Globus pallidus (tissue), 1 donor: ENCODE measurements at places on chromosomes 12 and 14.

DNA sequence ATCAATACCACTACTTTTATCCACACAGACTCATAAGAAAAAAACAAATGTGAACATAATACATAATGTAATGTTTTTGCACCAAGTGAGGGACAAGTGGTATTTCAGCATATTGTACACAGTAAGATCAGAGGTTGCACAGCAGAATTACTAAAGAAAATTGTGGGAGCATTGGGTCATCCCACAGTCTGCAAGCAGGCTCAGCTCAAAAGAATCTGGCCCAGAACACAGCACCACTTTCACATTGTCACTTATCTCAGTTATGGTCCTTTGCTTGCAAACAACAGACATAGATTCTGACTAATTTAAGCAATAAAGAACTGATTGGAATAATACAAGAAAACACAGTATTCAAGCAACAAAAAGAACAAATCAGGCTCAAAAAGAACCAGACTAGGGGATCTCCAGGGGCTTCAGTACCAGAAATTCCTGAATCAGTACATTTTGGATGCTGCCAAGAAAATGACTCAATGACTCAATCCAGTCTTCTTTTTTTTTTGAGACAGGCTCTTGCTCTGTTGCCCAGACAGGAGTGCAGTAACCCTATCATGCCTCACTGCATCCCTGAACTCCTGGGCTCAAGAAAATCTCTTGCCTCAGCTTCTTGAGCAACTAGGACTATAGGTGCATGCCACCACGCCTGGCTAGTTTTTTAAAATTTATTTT is 42.9 kb upstream of the EEA1 start:
- no peak for DNase-seq

- no peak for DNase-seq
Observed at GRCh38 chr14:75448209-75448608, 20.4 kb downstream of the JDP2 start.

DNA sequence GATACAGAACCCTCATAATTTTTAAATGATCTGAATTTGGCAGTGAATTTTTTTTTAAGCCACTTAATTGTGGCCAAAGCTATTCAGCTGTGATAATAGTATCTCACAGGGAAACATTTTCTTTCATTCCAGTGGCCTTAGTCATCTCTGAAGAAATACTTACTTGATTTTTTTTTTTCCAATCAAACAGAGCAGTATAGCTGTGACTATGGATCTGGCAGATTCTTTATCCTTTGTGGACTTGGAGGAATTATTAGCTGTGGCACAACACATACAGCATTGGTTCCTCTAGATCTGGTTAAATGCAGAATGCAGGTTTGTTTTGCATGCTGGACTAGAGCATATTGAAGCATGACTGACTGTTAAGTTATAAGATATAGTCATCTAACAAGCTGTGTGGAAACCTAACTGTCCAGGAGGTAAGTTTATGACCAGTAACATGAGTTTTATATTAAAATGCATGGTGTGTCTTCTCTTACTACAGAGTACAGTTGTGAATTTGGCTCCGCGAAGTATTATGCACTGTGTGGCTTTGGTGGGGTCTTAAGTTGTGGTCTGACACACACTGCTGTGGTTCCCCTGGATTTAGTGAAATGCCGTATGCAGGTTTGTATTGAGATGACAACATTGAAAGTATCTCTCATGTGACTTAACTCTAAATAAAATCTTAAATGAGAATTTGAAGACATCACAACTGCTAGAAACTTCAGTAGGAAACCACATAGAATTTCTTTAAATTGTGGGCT is 1.9 kb downstream of the SLC25A3 start:
- DNase-seq = no peak

DNA sequence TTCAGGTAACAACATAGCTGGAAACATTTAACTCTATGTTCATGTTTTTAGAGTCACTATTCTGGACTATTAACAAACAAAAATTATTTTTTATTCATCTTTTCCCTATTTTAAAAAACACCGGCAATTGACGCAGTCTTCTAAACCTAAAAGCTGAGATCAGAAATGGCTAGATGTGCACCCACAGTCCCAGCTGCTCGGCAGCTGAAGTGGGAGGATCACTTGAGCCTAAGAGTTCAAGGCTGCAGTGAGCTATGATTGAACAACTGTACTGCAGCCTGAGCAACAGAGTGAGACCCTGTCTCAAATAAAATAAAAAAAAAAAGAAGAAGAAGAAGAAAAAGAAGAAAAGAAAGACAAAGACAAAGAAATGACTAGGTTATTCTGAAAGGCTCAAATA is 64.5 kb downstream of the PAX9 start:
- no peak for DNase-seq

DNA sequence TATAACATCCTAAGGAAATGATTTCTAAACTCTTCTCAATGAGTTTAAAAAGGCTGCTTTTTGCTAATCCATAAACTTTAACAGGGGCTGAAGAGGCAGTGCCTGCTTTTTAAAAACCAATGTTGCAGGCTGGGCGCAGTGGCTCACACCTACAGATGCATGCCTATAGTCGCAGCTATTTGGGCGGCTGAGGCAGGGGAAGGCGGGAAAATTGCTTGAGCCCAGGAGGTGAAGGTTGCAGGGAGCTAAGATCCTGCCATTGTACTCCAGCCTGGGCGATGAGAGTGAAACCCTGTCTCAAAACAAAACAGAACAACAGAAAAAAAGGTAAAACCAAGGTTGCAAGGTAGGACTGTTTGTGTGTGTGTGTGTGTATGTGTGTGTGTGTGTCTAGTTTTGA is 531.2 kb downstream of the DIO2 start:
- DNase-seq = no peak

DNA sequence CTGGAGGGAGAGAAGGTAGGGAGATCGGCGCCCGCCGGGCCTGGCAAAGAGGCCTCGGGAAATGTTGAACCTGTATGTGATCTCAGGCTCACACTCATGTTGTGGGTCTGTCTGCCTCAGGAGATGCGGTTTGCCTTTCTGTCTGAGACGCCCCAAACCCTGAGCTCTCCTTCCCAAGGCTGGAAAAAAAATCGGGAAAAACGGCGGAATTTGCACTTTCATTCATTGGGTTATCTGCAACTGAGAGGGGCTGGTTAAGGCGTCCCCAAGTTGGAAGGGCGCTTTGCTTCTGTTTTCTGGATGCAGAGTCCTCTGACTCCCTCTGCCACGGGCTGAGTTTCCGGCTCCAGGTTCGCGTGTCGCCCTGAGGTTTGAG is 5.0 kb upstream of the HOXC9 start:
- no peak for DNase-seq

DNA sequence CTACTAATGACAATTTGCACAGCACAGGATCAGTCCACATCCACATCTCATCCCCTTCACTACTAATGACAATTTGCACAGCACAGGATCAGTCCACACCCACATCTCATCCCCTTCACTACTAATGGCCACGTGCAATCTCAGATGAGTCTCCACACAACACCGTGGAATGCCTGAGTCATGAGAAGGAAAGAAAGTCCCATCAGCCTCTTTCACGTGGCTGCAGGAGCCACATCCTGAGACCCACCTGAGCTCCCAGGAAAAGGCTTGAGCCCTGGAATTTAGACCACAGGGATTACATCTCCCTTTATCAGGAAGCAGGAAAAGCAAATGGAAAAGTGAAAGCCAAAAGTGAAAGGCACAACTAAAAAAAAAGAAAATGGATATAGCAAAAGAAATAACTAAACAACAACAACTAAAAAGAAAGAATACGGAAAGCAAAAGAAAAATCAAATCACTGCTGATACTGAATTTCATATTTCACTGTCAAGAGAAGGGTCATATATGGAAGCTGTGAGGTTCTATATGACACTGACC is 1300.5 kb downstream of the TMEM121 start:
- no peak for DNase-seq

GRCh38 chr12:113170926-113171325 is 14.4 kb downstream of the DDX54 start:
- DNase-seq = no peak

DNA sequence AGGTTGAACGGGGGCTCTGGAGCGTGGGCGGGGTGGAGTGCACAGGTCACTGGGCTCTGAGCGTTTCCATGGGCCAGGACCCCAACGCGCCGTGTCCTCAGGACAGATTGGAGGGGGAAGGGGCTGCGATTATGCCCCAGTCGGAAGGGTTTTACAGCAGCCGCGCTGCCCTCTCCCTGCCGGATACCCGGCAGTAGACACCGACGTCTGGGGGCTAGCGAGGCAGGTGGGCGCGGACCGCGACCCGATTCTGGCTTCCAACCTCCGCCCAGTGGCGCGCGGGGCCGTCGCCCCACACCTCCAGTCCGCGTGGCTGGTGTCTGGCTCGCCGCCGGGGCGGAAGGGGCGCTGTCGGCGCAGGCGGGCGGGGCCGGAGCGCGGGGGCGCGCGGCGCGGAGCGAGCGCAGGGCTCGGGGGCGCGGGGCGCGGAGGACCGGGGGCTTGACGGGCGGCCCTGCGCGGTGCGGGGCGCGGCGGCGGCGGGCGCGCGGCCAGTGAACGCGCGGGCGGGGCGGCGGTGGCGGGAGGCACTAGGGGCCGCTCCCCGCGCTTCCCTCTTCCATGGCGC is 2.4 kb upstream of the KIF26A start:
- no peak for DNase-seq

GRCh38 chr12:91973813-91974212 is 171.8 kb downstream of the BTG1 start:
- DNase-seq = no peak

- DNase-seq = no peak
Observed at GRCh38 chr14:39055786-39056474, 47.1 kb downstream of the SEC23A start.

DNA sequence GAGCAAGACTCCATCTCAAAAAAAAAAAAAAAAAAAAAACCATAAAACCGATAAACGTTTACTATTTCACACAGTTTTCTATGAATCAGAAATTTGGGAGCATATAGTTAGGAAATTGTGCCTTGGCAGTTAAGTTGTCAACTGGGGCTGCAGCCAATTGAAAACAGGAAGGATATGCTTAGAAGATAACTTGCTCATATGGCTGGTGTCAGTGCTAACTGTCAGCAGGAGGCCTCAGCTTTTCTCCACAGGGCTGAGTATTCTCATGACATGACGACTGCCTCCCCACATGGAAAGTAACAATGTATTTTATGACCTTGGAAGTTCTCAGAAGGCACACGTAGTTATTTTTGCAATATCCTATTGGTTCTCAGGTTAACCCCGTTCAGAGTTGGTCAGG is 29.6 kb upstream of the OR5AU1 start:
- no peak for DNase-seq

GRCh38 chr12:45350861-45351260 is 135.0 kb downstream of the ANO6 start:
- DNase-seq = no peak
